Activated CD8-positive, alpha-beta T cell treated with anti-CD3 and anti-CD28 coated beads for 36 hours (primary cell): ENCODE measurements at places on chromosomes 11 and 22. TPM values are rescaled to one million over a fixed set of nuclear protein-coding genes. Genes with fewer than 3 reads are reported as not detected.

TCN1 gene
- total RNA-seq = not detected

RFPL1 gene
- total RNA-seq = not detected

USP35 gene
- 7.7 TPM for total RNA-seq

DERL3 gene
- total RNA-seq = 7.6 TPM

PGA5 gene
- not detected for total RNA-seq

ZP1 gene
- total RNA-seq = not detected

TMEM132A gene
- 1.1 TPM for total RNA-seq

CADM1 gene
- total RNA-seq = 0.47 TPM

SPTBN2 gene
- total RNA-seq = 1.4 TPM

KCNJ5 gene
- not detected for total RNA-seq

PRMT3 gene
- 36.4 TPM for total RNA-seq
